MCF 10A (cell line): ENCODE measurements at places on chromosomes 1 and 21. TPM values are rescaled to one million over a fixed set of nuclear protein-coding genes. Genes with fewer than 3 reads are reported as not detected.

DNA sequence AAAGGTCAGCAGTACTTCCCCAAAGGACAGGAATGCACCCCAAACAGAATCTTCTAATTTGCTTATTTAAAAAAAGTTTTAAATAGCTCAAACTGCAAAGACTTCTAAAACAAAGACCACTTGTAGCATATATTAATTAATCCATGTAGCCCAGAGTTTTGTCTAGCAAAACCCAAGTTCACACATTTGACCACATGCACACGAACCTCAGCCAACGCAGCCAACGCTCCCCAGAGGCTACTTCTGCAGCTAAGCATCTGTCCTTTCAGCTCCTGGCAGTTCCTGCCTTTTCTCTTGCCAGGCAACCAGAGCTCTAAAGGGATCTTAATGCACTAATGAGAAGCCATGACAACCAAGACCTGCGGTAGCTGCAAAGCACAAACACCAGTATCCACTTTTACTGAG lies 89.6 kb downstream of the RERE start:
- no peak for DNase-seq

Gene SELP
- not detected in 2 replicates for total RNA-seq

GRCh38 chr1:176164014-176164678 lies 42.9 kb downstream of the COP1 start:
- no peak for DNase-seq

DNA sequence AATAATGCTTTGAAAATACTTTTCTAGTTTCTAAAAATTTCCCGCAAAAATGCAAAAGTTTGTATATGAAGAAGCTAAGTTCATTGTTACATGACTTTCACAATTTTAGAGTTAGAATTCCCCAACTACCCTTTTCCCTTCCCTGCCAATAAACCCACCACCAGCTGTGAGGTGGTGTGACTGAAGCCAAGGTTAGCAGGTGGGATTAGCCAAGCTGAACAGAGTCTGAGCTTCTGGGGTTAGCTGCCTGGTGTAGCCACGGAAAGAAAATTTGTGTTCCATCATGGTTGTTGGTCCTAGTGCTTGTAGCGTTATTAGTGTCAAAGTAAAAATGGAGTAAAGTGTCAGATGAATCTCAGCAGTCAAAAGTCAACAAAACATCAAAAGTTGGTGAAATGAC lies 110.9 kb downstream of the ASTN1 start:
- no peak for DNase-seq

GRCh38 chr21:36560933-36561575 lies 81.1 kb upstream of the CLDN14 start:
- DNase-seq: no peak

GRCh38 chr1:31111290-31111951 lies 45.9 kb upstream of the PUM1 start:
- peak; percentile 72 for DNase-seq

- no peak for DNase-seq
These were observed 6.1 kb downstream of the PLPP3 start for GRCh38 chr1:56573311-56573710.

Gene MAP3K21
- 20.3 and 24.2 TPM in 2 replicates for total RNA-seq

DNA sequence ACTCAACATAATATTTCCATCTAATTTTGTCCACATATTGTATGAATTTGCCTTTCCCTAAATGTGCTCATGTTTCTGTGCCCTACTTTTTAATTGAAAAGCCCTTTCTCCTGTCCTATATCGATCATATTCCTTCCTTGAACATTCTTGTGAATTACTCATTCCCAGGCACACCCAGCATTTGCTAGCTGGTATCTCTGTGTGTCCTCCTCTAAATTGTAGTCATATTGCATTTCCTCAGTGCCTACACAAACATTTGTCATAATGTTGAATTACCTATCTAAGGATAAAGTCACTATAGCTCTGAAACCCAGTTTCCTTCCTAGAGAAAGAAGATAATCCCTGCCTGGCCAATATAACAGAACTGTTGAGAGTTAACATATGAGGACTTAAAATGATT lies 39.6 kb upstream of the TBX15 start:
- DNase-seq: no peak
